ENCODE measurements at places on chromosomes 1 and 21. TPM values are rescaled to one million over a fixed set of nuclear protein-coding genes. Genes with fewer than 3 reads are reported as not detected.

Gene HRNR
- total RNA-seq, result not detected

Gene AUNIP
- 1.6 TPM for total RNA-seq

Gene OR10J1
- not detected for total RNA-seq

Gene DMRTB1
- total RNA-seq, result not detected

Gene OR14K1
- not detected for total RNA-seq

Gene RABGAP1L
- 26.6 TPM for total RNA-seq

Gene TSACC
- total RNA-seq, result not detected

Gene TSNAX
- total RNA-seq, result 24.5 TPM

Gene ZNF593OS
- not detected for total RNA-seq

Gene MATN1
- total RNA-seq, result not detected

Gene CDCP2
- total RNA-seq, result not detected
